ENCODE measurements at places on chromosomes 4 and X.

DNA sequence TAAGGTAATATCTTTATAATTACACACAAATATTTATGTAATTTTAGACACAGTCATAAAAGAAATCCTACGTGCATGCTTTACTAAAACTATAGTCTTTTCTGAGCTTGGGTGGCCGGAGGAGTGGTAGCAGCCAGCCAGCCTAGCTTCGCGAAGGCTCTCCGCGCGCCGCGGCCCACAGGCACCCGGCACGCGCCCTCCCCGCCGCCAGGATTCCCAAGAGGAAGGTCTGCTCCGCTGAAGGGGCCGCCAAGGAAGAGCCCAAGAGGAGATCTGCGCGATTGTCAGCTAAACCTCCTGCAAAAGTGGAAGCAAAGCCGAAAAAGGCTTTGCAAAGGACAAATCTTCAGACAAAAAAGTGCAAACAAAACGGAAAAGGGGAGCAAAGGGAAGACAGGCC is 8.7 kb upstream of the PJA1 start:
- DNase-seq = no peak

DNA sequence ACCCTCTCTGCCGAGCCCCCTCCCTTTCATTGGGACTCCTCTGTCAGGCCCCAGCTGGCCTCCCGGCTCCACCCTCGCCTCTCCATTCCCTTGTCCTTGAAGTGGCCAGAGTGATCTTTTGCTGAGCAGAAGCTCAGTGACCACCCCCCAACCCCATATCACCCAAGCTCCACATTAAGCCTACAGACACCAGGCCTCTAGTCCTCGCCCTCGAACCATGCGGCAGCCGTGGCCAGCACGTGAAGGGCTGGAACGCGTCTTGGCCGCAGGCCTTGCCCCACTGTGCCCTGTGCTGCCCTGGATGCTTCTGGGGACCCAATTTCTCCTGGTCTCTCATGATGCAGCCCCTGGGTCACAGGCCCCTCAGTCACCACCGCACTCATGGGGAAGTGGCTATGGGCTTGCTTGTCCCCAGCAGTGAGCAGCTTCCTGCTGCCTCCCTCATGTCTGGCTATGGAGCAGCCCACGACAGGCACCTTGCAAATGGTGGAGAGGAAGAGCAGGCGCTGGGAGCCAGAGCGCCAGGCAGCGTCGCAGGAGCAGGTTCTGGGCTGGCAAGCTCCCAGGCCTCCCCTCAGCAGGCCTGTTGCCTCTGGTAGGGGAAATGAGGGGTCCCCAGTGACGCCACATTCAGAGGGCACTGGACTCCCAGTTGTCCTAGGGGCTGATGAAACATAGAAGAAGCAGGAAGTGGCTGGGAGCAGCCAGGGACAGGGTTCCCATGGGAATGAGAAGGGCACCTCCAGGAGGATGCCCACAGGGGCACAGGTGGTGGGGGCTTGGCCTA is 757 bp upstream of the SRPK3 start:
- DNase-seq = no peak

DNA sequence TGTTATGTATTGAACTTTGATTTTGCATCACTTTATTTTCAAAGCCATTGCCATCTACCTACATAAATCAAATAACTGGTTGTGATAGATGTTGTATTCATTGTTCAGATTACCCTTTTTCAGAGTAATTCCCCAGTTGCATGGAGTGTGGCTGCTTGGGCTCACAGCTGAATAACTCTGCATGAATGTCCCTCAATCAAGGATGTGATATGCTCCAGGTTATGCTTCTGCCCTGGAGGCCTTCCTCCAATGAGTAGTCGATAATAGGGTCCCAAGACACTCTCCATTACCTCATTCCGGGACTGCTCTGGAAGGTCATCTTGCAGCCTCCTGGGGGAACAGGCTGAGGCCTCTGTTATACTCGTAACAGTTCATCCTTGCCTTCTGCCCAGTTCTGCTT is 251.8 kb downstream of the ADGRL3 start:
- DNase-seq = no peak

GRCh38 chr4:68349279-68349648 is 626 bp downstream of the YTHDC1 start:
- no peak for DNase-seq

GRCh38 chr4:36006226-36006625 is 238.1 kb downstream of the ARAP2 start:
- no peak for DNase-seq

All from GM04503 (cell line).